ENCODE measurements at places on chromosomes 12 and 14.

GRCh38 chr12:119072440-119072839 is 91.1 kb downstream of the SRRM4 start:
- no peak for DNase-seq

DNA sequence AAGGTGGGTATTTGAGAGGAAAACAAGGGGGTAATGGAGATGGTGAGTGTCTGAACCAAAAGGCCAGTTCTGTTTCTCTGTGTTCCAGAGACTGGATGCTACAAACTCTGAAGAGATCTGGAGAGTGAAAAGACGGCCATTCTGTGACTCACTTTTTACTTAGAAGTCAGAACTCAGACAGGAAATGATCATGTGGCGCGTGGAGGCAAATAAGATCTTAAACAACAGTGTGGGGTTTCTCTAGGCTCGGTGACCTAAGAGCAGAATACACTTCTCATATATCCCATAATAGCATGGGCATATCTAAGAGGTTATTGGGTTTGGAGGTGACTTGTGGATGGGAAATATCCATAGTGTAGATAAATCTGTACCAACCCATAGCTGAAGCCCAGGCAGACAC is 463.5 kb downstream of the TMEM132D start:
- DNase-seq = no peak

GRCh38 chr14:101877766-101878165 is 86.6 kb upstream of the DYNC1H1 start:
- no peak for DNase-seq

- DNase-seq = no peak
Measured at GRCh38 chr12:83197483-83197914, 510.8 kb downstream of the TMTC2 start.

DNA sequence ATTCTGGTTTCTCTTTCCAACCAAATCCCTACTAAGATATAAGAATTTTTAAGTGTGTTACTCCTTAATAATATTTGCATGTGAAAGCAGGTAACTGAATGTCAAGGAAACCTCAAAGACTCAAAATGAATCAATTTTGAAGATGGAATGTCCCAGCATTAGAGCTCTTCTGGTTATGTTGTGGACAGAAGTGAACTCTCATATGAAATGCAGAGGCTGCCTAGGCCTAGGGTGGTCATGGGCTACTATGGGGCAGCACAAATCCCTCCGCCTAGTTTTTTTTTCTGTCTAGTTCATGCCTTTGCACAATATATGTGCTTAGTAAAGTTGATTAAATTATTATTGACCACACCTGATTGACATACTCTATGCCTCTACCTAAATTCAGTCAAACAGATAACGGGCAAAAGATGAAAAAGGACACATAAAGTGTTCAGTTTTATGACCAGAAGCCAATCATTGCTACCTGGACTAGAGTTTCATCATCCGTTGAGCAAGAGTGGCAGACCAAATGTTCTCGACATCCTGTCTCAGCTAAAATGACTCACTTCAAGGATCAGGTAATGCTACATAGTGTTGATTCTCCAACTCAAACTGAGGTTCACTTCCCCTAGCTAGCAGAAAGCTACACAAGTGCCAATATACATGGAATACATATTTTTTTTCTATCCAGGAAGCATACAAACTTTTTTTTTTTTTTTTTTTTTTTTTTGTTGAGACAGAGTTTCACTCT is 1211.4 kb downstream of the VRK1 start:
- DNase-seq = no peak

DNA sequence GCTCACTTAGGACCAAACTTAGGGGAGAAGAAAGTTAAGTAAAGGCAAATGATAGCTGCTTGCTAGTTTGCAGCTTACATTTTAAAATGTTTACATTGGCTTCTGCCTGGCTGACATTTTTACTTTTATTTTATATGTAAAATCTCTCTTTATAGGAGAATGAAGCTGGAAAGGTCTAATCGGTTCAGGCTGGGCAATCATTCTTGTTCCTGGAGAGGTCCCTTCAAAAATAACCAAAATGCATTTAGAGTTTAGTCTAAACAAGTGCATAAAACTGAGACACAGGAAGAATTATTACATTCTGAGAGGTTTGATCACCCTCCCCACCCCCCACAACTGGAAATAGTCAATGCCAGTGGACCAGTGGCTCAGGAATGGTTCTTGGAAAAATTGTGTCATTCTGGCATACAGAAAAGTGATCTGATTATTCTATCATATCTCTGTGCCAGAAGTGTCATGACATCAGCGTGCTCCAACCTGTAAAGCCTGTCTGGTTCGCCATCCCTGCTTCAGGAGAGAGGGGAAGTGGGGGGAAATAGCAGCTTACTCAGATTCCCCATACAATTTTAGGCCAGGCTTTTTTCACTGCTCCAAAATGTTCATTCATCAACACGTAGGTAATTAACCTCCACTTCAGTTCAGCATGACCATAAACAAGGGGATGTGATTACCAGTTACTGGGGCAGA is 4.2 kb downstream of the PRICKLE1 start:
- no peak for DNase-seq

DNA sequence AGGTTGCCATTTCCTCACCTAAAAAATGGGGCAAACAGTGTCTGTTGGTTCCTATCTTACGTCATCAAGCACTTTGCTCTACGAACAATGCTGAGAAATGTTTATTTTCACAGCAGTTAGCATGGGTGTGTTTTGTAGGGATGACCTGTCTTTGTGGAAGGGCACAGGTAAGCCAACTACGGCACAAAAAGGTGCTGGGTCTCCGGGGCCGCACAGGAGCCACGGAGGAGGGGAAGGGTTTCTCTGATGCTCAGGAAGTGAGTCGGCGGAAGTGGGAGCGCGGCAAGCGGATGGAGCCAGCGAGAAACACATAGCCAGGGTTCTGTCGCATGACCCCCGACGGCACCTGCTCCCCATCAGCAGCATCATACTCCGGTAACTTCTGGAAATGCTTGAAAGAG is 65.6 kb upstream of the TCL1B start:
- DNase-seq = peak; percentile 49

GRCh38 chr14:72499746-72500145 is 394.2 kb downstream of the DPF3 start:
- no peak for DNase-seq

DNA sequence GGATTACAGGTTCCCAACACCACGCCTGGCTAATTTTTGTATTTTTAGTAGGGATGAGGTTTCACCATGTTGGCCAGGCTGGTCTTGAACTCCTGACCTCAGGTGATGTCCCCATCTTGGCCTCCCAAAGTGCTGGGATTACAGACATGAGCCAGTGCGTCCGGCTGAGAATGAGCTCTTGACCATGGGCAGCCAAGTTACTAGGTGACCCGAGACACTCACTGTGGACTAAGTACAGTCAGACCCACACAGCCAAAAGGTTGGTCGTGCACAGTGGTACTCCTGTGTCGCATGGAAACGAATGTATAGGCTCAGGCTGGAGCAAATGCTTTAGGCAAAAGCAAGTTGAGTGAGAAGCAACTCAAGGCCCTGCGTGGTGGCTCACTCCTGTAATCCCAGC is 21.0 kb downstream of the DLK1 start:
- no peak for DNase-seq

- DNase-seq = no peak
Measured at GRCh38 chr12:5713599-5714081, 231.4 kb downstream of the ANO2 start.

DNA sequence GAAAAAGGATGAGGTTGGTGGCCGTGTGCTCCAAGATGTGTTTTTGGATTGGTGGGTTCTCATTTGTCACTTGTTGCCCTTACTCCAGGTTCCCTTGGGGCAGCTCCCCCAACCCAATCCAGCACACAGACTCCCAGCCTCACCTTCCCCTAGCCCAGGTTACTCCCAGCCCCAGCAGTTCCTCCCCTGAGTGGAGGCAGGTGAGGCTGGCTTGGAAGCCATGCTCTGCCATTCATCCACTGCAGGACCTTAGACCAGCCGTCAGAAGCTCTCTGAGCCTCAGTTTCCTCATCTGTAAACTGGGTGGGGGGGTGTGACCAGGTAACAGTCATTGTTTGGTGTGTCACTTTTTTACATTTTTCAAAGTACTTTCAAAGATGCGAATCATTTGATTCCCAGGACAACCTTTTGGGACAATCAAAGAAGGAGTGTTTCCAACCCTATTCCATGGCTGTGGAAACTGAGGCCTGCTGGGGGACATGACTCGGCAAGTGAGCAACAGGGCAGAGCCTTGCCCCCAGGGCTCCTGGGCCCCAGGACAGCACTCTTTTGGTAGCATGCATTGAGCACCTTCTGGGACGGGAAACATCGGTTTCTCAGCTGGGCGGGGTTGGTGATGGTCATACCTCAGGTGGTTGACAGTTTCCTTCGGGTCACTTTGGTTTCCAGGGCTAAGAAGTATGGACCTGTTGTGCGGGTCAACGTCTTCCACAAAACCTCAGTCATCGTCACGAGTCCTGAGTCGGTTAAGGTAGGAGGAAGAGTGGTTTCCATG is 7.2 kb downstream of the CYP46A1 start:
- DNase-seq = no peak

GRCh38 chr12:77116277-77116676 is 50.9 kb upstream of the E2F7 start:
- DNase-seq = no peak

DNA sequence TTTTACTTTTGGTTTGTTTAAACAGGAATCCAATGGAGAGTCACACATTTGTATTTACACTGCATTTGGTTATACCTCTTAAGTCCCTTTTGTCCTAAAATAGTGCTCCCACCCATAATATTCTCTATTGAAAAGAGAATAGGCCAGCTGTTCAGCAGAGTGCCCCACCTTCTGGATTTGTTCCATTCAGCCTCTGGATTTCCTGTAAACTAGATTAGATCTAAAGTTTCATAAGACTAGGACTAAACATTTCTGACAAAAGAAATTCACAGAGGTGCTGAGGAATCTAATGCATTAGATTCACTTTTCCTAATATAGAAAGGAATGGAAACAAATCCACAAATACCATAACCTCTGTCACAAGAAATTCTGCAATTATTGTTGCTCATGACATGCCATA is 38.1 kb downstream of the GCH1 start:
- DNase-seq = peak; percentile 15

- DNase-seq = no peak
Measured at GRCh38 chr14:99724939-99725773, 41.1 kb downstream of the CYP46A1 start.

DNA sequence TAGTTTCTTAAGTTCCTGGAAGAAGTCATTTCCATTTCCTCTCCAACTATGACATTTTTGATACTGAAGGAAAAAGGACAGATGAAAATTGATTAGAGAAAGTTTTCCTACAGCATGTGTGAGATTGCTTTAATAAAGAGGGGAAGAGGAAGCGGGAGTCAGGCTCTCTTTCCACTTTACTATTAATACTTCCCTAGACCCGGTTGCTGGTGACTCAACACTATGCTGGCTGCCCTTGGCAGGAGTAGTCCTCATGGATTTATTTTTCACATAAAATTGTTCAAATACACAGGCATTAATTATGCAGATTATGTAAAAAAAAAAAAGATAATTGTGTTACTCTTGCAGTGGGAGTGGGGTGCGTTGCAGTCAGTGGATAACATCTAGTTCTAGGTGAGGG is 293.4 kb downstream of the EGLN3 start:
- no peak for DNase-seq

DNA sequence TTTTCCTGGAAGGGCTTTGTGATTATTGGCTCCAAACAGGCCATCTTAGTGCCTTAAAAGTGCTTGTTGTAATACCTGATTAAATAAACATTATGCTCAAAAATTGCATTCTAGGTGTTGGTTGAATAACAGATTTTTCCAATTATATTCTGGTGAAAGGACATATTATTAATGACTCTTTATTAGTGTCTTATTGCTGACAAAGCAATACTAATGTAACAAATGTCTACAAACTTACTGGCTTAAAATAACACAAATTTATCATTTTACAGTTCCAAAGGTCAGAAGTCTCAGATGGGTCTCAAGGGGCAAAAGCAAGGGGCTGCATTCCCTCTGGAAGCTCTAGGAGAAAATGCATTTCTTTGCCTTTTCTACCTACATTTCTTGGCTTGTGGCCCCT is 86.9 kb upstream of the CPM start:
- no peak for DNase-seq

DNA sequence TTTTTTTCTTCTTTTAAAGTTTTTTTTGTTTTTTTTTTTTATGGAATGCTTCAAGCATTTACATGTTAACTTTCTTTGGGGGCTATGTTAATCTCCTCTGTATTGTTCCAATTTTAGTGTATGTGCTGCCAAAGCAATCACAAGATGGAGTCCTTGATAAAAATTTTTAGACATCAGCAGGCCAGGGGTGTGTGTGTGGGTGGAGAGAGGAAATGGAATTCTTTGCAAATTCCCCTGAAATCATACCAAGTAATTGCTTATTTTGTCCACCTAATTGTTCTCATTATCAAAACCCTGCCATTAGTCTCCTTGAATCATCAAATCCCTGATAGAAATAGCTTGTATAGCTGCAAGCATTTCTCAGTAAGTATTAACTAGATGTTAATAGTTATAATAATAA is 21.7 kb downstream of the RNF212B start:
- no peak for DNase-seq

GRCh38 chr14:66652525-66653106 is 144.7 kb downstream of the GPHN start:
- no peak for DNase-seq

DNA sequence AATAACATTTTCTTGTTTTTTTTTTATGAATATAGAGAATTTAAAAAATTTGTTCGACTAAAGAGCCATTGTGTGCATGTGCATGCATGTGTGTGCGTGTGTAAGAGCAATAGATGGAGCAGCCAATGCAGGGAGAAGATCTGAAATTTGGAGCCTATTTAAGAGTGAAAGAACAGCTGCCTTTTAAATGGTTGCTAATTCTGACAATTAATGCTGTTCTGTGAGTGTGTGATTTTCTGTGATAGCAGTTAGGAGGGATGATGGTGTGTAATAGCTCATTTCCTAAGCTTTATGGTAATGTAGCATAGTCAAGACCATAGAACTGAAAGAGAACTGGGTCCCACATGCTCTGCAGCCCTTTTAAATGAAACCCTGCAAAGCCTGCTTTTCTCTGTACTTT is 137.9 kb downstream of the NRXN3 start:
- peak; percentile 71 for DNase-seq

- no peak for DNase-seq
Measured at GRCh38 chr12:75692876-75693275, 181.5 kb upstream of the KRR1 start.

- no peak for DNase-seq
Measured at GRCh38 chr12:53068811-53069585, 10.2 kb downstream of the SPRYD3 start.

GRCh38 chr14:60722107-60722356 is 2.1 kb downstream of the SIX4 start:
- no peak for DNase-seq

GRCh38 chr14:99737956-99738667 is 54.0 kb downstream of the CYP46A1 start:
- DNase-seq = no peak

- no peak for DNase-seq
Measured at GRCh38 chr12:45418520-45418919, 202.6 kb downstream of the ANO6 start.

DNA sequence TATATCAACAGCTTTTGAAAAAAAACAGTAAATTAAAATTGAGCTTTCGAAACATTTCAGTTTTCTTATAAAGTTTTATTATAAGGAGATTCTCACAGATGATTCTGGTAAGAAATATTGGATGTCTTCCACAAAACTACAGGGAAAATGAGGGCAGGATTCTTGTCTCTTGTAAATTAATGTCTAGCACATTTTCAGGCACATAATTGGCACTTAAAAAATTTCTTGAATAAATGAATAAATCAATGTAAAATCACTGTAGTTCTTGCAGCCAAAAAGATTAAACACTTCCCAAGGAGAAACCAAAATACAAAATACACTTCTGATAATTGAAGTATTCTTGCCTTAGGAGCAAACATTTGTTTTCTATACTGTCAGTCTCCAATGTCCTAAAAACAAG is 164.4 kb downstream of the NELL2 start:
- no peak for DNase-seq

Measured in NCI-H748 treated with DMSO at 0.1 percent for 48 hours (cell line).